ENCODE measurements at places on chromosomes 7 and 10.

DNA sequence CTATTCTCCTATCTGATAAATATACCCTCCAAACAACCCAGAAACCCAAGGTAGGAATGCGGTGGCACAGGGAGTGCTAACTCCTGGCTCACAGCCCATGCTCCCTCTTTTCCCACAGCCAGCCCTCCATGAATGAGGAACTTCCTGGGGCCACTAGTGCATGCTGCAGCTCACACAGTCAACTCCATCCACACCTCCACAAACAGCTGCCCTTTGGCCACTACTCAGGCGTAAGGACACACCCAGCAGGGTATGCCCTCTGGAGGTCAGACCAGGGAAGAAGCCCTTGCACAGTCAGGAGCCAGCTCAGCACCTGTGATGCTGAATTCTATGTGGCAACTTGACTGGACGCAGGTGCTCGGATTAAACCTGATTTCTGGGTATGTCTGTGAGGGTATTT lies 85.2 kb upstream of the PIK3CG start:
- no peak for DNase-seq

DNA sequence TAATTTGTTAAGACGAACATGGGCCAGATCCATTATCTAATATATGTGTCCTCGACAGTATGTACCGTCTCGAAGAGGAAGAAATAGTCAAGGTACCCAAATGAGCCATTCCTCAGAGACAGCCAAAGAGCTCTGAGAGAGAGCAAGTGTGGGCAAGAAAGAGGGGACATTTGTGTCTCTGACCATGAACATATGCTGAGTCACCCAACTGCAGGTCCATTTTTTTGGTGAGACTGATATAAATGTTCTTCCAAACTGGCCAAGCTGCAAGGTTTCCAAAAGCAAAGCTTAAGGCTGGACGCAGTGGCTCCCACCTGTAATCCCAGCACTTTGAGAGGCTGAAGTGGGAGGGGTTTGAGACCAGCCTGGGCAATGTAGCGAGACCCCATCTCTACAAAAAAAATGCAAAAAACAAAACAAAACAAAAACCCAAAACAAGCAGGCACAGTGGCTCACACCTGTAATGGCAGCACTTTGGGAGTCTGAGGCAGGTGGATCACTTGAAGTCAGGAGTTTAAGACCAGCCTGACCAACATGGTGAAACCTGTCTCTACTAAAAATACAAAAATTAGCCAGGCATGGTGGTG lies 26.0 kb upstream of the ATXN7L1 start:
- DNase-seq: no peak

- DNase-seq: no peak
Measured at GRCh38 chr10:35215107-35215506, 88.5 kb downstream of the CREM start.

- no peak for DNase-seq
Measured at GRCh38 chr7:137036768-137037167, 168.3 kb downstream of the CHRM2 start.
